Stimulated activated CD4-positive, alpha-beta T cell treated with anti-CD3 and anti-CD28 coated beads, Interleukin-12 subunit alpha, Interleukin-12 subunit beta, amount 100 ng/mL, for 48 hours (primary cell): ENCODE measurements at places on chromosomes 4 and X.

GRCh38 chr4:1309261-1310010, 19.7 kb downstream of the MAEA start:
- DNase-seq: no peak

GRCh38 chr4:43776371-43776770, 672.2 kb downstream of the KCTD8 start:
- DNase-seq: no peak

DNA sequence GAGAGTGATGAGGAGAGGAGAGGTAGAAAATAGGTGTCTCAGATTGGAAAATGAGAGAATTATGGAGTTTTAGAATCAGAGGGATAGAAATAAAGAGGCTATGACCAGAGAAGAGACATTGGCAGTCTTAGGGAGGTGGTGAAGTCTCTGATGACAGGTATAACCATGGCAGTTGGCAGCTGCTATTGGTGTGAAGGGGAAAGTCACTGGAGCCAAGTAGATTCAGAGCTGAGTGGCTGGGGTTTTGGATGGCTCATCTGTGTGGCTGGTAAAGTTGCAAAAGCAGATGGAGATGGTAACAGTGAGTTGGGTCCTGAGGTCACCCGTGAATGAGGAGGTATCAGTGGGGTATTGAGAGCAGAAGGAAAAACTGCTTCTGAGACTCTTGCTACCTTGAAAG, 46.5 kb downstream of the ANAPC4 start:
- DNase-seq: no peak

DNA sequence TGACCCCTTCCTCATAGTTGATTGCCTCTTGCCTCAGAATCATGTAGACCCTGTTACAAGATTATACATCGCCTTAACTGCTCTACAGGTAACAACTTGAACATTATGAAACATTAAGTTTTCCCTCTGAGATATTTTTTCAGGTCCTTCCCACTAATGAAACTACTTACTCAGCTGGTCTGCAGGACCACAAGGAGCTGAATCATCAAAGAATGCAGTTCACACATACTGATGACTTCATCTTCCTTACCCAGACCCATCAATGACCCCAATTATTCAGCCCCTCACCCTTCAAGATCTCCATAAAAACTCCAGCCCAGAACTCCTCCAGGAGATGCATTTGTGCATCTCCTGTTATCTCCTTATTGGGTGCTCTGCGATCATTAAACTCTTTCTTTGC, 720.9 kb downstream of the RAPGEF2 start:
- no peak for DNase-seq

DNA sequence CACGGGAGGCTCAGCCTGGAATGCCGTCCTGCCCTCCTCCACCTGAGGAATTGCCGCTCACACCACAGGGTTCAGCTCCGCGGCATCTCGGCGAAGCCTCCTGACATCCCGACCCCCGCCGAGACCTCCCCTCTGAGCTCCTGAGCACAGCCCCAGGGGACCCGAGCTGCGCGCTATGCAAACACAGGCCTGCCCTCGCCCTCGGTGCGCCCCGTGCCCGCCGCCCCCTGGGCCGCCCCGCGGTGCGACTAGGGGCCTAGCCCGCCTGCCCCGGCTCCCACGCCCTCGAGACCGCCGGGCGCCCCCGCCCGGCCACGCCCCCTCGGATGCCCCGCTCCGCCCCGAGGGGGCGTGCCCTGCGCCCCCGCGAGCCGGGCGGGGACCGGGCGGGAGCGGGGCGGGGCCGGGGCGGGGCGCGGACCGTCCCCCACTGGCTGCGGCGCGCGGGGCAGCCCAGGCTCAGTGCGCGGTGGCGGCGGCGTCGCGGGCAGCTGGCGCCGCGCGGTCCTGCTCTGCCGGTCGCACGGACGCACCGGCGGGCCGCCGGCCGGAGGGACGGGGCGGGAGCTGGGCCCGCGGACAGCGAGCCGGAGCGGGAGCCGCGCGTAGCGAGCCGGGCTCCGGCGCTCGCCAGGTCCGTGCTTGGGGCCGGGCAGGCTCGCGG, at the start of gene FGFR3:
Gene FGFR3 (plus strand): TSS at position 462 of the 664 bp plus-strand sequence. CDS start 642 bp downstream, outside the sequence.
- DNase-seq: peak; percentile 26

GRCh38 chrX:110139172-110139571, 136.3 kb downstream of the TMEM164 start:
- no peak for DNase-seq

GRCh38 chr4:125398263-125399002, 83.7 kb downstream of the FAT4 start:
- DNase-seq: no peak
